Activated CD4-positive, alpha-beta T cell treated with anti-CD3 and anti-CD28 coated beads, Interleukin-2, amount 10 ng/mL, durations not matched to agents 24 days and 14 days (primary cell): ENCODE measurements at places on chromosomes 16 and 17. TPM values are rescaled to one million over a fixed set of nuclear protein-coding genes. Genes with fewer than 3 reads are reported as not detected.

DNA sequence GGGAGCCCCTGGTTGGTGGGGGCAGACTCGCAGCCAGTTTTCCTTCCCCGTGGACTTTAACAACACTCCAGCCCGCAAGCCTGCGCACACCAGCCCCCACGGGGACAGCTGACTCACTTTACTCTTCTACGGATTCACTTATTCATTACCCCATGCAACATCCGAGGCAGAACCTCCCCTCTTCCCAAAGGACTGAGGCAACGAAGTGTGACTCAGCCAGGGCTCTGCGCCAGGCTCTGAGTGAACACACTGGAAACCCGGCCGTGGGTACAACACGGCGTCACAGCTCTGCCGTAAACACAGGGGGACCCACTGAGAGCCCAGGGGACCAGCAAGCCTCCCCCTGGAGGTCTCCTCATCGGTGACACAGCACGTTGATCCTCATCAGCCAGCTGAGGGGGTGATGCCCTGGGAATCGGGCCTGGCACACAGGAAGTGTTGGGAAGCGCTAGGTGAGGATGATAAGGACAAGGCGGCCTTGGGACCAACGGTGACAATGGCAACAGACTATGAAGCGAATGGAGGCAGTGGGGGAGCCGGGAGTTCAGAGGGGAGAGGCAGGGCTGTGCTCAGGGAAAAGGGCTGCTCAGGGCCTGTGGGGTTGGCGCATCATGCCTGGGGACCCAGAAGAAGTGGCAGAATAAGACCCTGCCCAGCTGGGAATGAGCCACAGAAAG is 14.6 kb downstream of the COTL1 start:
- no peak for DNase-seq

GRCh38 chr17:68822719-68823289 is 132.4 kb downstream of the ABCA8 start:
- DNase-seq = no peak

Gene CLEC18B
- total RNA-seq = 0.21 and 0.42 TPM in 2 replicates

Gene CPNE7
- total RNA-seq = 46.6 and 56.0 TPM in 2 replicates

DNA sequence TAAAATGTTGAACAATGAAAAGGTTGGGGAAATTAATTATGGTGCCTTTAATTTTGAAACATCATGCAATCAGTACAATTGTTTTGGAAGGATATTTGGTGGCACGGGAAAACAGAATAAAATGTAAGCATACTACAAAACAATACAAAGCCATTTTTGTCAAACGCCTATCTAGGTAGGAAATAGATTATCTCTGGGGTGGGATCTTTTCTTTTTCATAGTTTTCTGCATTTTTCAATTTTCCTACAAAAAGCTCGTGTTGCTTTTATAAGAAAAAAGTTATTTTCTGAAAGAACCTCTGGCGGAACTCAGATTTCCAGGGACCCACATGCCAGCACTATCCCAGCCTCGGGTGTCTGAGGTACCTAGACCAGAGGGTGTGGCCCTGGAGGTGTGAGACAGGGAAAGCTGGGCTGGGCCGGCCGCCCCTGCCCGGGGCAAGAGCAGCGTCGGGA is 961 bp upstream of the MAP3K3 start:
- DNase-seq = no peak

- no peak for DNase-seq
These were observed 75.9 kb downstream of the HS3ST3A1 start for GRCh38 chr17:13525876-13526275.

Gene ZNF597
- total RNA-seq = 1.9 and 2.1 TPM in 2 replicates

DNA sequence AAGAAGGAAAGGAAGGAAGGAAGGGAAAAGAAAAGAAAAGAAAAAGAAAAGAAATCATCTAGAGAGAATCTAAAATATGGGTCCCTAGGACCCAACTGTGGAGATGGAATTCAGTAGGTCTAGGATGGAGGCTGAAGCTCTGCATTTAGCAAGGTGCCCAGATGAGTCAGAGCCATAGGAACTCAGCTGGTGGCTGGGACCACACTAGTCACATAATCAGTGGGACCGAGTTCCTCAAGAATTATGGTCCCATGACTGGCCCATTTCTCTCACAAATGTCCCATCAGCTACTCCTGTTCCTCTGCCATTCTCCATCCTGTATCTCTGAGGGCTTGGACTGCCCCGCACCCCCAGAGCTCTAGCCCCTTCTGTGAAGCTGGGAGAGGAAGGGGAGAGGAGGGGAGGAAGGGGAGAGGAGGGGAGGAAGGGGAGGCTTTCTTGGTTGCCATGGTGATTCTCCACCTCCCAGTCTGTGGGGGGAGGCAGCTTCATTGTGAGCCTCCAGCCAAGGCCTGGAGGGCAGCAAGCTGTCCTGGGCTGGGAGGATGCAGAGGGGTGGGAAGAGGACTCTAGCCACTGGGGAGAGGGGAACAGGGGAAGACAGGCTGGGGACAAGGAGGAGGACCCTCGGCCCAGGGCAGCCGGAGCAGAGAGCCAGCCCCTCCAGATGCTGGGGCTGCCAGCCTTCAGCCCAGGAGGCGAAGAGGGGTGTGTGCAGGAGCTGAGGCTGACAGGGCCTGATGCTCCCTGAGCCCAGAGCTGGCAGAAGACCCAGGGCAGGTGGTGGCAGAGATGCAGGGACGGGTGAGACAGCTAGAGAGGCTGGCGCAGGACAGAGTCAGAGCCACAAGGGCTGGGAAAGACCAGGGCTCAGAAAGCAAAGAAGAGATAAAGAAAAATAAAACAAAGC is 37.8 kb upstream of the LHX1 start:
- no peak for DNase-seq
